ENCODE measurements at places on chromosomes 3 and 15.

DNA sequence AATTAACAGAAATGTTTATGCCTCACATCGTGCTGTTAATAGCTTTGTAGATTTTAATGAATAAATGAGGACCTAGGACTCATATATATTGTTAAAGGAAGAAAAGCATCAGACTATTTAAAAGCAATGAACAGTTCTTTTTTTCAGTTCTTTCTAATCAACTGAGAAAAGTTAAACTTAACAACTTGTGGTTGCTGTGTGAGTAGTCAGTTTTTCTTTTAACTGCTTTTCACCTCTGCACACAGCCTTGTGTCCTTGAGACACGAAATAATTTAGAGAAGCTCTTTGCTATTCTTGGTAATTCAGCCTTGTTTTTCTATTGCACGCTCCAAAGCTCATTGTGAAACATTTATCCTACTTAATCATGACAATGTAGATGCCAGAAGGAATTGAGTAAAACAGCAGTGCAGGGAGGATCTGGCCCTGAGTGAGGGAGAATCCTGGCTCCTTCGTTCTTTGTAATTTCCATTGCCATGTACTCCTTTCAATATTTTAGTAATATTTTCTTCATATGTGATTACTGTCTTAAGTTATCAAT, 499.0 kb downstream of the PYDC2 start:
- peak; percentile 1 for DNase-seq

DNA sequence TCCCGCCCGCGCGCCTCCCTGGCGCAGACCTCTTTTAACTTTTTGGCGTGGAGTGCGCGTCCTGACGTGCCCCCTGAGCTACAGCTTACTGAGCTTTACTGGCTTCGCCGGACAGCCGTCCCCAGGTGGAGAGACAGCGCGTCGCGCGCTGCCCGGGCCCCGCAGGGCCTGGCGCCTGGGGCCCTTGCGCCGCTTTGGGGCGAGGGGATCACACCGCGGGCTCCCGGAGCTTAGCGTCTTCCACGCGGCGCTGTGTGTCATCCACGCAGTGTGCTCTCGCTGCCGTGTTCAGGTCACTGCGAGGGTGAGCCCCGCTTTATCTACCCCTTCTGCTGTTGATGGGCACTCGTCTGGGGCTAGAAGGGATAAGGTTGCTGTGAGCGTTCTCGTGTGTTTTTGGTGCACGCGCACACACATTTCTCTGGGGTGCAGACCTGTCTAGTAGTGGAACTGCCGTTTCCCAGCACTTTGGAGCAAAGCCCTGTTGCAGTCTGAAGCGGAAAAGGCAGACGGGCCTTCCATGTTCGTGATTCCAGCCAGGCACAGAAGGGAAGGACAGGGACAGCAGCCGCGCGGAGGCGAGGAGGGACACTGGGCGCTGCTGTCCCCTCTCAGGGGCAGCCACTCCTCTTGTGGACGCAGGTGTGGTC, 33.1 kb upstream of the ALDH1L1 start:
- peak; percentile 15 for DNase-seq

DNA sequence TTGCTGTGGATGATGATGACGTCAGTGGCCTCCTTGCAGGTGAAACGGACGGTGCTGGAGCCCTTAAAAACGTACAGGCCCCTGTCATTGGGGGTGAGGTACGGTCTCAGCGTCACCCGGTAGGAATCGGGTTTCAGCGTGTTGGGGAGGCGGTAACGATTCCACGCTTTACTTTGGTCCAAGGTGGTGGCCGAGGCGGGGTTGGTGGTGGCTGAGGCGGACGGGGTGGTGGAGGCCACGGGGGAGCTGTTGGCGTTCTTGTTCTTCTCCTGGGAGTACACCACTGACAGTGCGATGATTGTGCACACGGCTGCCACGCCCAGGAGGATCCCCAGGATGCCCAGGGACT, 8.5 kb downstream of the ANPEP start:
- DNase-seq = no peak

- DNase-seq = no peak
These were observed 44.9 kb upstream of the FURIN start for GRCh38 chr15:90823455-90823974.

GRCh38 chr3:44125246-44125645, 116.4 kb upstream of the TOPAZ1 start:
- DNase-seq = no peak

GRCh38 chr15:57495554-57496165, 96.0 kb upstream of the MYZAP start:
- DNase-seq = no peak

- no peak for DNase-seq
These were observed 18.5 kb upstream of the CSTA start for GRCh38 chr3:122306622-122306953.

- no peak for DNase-seq
These were observed 10.5 kb downstream of the FILIP1L start for GRCh38 chr3:100103558-100104441.

- DNase-seq = no peak
These were observed 207.1 kb downstream of the GBE1 start for GRCh38 chr3:81554388-81554787.

DNA sequence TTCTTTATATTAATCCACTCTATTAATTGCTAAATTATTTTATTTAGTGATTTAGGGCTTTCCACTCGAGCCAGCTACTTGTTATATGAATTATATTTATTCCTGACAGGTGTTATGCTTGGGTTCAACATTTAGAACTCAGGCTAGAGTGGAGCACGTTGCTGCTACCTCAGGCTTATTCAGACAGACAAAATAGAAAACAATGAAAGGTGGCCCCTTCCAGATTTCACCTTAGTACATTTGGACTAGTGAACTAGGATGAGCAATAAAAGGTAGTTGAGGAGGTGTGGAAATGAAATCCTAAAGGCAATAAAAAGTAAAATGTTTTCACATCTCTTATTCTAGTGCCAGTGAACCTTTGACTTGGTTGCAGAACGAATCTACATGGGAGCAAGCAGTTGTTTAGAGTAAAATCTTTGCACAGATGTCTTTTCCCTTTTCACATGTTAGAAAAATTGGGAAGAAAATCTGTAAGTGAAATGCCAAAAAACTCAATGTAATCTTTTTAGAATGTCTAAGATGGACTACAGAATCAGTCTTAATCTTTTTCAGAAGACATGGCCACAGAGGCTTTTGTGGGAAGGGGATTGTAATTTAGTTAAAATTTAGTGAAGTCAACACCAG, 63.8 kb downstream of the AKAP13 start:
- DNase-seq = peak; percentile 33

DNA sequence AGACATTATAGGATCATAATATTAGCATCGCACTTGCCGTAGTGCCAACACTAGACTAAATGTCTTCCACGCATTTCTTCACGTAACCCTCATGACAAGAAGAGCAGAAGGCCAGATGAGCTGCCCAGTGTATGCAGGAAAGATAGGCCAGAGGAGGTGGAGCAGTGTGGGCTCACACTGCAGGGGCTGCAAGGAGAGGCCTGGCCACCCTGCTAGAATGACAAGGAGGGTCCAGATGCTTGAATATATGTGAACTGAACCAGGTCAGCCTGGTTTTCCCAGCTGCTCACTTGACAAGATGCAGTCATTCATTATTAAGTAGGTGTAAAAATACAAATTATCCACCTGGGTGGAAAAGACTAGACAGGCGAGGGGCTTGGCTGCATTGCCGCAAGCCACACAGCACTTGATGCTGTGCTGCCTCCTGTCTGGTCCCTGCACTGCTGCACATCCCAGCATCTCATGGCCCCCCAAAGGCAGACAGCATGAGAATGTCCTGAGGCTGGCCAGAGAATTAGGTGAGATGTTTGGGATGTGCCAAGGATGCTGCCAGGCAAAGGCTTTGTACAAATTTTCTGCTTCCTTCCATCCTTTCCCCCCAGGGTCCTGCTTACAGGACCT, 115.2 kb downstream of the NTRK3 start:
- DNase-seq = no peak

- no peak for DNase-seq
These were observed 75.6 kb downstream of the BFSP2 start for GRCh38 chr3:133475245-133476010.

DNA sequence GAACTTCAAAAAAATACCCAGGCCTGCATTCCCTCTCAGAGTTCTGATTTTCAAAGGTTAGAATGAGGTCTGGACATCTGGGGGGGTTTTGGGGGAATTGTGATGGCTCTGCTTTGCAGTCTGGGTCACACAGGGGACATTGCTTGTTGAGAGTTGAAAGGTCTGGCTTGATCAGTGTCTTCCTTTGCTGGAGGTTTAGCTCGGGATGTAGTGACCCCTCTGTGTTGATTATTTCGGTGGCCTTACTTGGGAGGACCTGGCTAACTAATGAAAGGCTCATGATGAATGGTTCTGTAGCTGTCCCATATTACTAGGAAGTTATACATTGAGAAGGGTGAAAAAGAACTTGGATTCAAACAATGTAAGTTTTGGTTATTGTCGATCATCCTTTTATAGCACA, 23.7 kb downstream of the TPM1 start:
- DNase-seq = no peak

DNA sequence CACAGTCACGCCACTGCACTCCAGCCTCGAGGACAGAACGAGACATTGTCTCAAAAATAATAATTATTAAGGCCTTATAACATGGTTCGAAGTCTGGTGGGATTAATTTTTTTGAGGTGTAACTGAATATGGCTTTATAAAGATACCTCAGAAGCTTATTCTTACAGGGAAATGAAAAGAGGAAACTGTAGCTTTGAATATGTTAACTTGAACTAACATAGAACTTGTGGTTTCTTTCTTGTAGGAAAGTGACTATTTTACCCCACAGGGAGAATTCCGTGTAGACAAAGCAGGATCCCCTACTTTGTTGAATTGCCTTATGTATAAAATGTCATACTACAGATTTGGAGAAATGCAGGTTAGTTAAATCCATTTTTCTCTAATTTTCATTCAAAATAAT, 96.3 kb downstream of the STT3B start:
- DNase-seq = no peak

- DNase-seq = no peak
These were observed 60.2 kb downstream of the MAP3K13 start for GRCh38 chr3:185423178-185423577.

GRCh38 chr3:146561463-146561862, 17.1 kb upstream of the PLSCR1 start:
- no peak for DNase-seq

- DNase-seq = peak; percentile 76
These were observed 75.5 kb downstream of the RBPMS2 start for GRCh38 chr15:64699751-64700388.

DNA sequence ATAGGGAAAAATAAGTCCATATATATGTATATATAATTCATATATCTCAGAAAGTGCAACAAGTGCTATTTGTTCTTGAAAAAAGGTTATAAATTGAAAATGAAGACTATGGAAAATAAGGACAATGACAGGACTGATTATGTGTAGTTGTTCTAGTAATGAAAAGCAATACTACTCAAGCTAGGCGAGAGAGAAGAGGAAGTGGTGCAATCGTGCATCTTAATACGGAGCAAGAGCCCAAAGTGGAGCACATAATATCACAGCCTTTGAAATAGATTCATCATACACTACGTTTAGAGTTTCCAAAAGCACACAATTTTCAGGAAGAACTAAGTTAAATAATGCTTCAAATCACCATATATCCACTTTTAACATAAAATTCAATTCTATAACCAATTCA, 87.9 kb downstream of the ULK4 start:
- no peak for DNase-seq

- DNase-seq = no peak
These were observed 61.6 kb upstream of the TUSC7 start for GRCh38 chr3:116647996-116648395.

- DNase-seq = no peak
These were observed 2.3 kb downstream of the RNF13 start for GRCh38 chr3:149815321-149815720.

DNA sequence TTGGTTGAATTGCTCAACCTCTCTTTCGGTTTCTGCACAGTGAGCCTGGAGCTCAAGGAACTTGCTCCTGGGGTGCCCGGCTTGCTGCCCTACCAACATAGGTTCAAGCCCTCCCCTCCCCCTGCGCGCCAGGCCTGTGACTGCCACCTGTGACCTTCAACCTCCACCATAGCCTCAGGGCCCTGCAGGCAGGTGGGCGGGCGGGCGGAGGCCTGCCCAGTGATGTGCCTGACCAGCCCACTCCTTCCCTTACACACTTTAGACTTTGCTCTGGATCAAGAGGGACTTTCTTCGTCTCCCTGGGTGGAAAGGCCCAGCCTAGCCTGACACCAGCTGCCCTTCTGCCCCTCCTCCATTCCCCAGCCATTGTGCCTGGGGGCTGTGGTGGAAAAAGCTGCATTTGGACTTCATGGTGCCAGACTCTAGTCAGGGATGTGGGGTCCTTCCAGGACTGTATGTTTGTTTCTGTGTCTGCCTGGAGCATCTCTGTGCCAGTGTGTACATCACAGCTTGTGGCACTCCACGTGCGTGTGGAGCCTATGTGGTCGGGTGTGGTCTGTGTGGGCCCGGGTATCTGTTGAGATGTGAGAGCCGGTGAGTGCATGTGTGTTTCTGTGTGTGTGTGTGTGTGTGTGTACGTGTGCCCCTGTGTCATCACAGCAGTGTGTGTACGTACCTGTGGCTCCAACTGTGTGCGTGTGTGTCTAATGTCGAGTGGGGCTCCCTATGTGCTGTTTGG, 9.5 kb downstream of the PRKCD start:
- DNase-seq = no peak

GRCh38 chr3:180382638-180383180, 219.3 kb upstream of the TTC14 start:
- DNase-seq = no peak

- no peak for DNase-seq
These were observed 28.3 kb downstream of the EHHADH start for GRCh38 chr3:185225523-185225922.

DNA sequence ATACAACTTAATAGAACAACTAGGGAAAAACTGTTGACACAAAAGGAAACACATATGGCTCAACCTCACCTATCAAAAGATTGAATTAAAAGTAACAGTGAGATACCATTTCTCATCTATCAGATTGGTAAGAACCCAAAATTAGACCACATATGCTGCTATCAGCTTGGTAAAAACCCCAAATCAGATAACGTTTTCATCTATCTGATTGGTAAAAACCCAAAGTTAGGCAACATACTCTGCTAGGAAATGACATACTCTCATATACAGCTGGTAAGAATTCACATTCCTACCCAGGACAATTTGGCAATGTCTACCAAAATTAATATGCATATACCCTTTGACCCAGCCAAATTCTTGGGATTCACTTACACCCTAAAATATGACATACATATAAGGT, 26.3 kb downstream of the NRG4 start:
- DNase-seq = no peak

GRCh38 chr3:59286791-59287531, 237.1 kb upstream of the CFAP20DC start:
- DNase-seq = no peak

DNA sequence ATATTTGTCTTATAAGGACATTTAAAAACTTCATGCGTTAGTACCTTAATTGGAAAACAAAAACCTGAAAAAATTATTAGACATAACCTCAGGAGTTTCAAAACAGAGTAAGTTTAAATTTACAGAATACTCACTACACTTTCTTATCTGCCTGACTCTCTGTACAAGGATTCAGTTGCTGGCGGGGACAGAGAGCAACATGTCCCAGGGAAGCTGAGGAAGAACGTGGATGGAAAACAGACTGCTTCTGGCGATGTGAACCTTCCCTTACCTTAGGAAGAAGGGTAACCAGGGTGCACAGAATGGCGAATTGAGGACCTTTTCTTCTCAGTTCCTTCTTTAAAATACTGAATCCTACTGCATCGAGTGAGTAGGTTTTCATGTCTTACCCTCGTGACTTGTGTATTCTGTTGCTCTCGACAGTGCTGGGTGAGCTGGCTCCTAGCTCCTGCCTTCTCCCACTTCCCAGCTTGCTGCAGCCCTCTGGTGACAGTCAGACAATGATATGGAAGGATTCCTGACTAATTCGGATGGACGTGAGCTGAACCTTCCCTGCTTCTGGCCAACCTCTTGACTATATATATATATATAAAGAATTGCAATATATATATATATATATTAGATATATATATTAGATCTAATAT, 178.2 kb downstream of the PDZRN3 start:
- DNase-seq = no peak

Measured in hindlimb muscle (tissue), 1 donor.